ENCODE measurements at places on chromosomes 1 and 21.

GRCh38 chr1:91891969-91892368 lies 6.0 kb upstream of the TGFBR3 start:
- DNase-seq: no peak

DNA sequence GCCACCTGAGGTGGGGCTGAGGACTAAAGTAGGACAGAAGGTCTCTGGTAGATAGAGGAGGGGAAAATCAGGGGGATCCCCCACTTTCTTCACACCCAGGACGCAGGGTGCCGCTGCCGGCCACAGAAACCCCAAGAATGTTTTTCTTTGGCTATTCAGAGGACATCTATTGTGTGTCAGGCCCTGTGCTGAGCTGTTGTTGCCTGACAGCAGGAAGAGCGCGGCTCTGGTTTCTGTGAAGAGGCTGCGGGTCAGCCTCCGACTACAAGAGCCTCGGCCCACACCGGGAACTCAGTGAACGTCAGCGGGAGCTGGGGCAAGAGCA lies 407 bp upstream of the PIGV start:
- no peak for DNase-seq

DNA sequence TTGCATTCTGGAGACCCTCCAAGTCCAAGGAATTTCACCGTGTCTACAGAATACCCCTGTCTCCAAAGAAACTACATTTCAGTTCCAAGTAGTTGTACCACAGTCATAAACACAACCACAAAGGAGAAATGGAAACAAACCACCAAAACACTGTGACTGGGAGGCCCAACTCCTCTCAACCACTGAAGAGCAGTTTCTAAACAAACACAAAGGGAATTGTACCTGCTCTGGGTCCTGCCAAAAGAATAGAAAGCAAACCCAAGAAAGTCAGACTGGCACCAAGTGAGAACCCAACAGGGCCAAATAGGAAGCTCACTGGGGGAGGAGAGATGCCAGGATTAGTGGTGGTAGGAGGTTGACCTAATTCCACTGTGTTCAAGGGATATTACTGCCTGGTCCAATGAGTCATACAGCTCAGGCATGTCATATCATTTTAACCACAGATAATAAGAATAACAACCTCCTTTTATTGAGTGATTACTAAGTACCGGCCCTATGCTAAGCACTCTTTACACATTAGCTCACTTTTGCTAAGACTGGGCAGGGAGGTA lies 123.9 kb upstream of the PPP2R5A start:
- DNase-seq: no peak

GRCh38 chr1:20732071-20732587 lies 374 bp downstream of the SH2D5 start:
- no peak for DNase-seq

GRCh38 chr1:62462370-62462769 lies 25.5 kb downstream of the USP1 start:
- no peak for DNase-seq

- no peak for DNase-seq
These were observed 72.5 kb downstream of the PLPPR5 start for GRCh38 chr1:98932184-98932583.

DNA sequence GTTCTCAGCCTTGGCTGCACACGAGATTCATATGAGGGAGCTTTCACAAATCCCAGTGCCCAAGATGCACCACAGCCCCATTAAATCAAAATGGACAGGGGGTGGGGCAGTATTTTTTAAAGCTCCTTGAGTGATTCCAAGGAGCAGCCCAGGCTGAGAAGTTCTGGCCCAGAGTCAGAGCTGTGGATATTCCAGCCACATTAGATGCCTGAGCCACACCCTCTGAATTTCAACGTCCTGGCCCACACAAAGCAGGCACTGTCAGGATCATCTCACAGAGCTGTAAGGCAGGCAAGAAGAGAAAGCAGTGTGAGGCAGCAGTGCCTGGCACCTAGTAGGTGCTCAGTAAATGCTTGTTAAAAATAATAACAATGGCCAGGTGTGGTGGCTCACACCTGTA lies 37.4 kb downstream of the PAX7 start:
- no peak for DNase-seq

- DNase-seq: no peak
These were observed 14.3 kb upstream of the LRP8 start for GRCh38 chr1:53341961-53342707.

DNA sequence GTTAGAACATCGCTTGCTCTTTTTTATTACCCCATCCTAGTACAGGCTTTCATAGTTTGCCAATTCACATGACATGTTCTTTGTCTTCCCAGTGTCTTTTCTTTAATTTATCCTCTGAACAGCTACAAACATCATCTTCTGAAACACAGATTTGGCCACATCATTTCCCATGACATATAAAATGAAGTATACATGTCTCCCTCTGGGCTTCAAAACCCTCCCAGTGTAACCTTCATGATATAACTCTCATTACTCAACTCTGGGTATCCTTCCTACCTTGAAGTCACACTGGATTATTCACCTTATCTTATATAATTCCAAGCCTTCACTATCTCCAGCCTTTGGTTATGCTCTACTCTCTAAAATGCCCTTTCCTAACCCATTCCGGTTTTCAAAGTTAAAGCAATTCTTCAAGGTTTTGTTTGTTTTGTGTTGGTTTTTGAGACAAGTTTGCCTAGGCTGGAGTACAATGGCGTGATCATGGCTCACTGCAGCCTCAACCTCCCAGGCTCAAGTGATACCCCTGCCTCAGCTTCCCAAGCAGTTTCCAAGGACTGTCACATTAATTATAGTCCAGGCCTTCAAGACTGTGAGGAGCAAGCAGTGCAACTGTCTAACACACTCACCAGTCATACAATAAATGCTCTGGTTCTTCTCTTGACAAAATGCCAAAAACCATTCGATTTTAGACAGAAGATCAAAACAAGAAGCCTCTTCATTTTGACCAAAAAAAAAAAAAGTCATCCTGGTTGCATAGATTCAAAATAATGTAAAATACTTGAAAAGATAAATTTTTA lies 5.8 kb downstream of the RGS1 start:
- no peak for DNase-seq

DNA sequence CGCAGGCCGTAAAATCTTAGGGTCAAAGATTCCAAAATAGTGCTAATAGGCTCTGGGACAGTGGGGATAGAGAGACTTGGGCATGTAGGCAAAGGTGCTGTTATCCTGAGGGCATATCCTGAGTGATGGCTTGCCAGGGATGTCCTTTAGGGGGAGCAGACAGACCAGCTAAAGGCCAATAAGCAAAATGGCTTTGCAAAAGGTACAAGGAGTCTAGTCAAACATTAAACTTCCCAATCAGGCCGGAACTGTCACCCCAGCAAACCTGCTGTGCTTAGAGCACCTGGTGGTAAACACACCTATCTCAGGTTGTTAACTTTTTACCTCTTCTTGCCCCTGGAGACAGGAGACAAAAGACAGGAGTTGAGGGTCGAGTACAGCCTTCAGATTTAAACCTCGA lies 49.1 kb downstream of the TRABD2B start:
- no peak for DNase-seq

DNA sequence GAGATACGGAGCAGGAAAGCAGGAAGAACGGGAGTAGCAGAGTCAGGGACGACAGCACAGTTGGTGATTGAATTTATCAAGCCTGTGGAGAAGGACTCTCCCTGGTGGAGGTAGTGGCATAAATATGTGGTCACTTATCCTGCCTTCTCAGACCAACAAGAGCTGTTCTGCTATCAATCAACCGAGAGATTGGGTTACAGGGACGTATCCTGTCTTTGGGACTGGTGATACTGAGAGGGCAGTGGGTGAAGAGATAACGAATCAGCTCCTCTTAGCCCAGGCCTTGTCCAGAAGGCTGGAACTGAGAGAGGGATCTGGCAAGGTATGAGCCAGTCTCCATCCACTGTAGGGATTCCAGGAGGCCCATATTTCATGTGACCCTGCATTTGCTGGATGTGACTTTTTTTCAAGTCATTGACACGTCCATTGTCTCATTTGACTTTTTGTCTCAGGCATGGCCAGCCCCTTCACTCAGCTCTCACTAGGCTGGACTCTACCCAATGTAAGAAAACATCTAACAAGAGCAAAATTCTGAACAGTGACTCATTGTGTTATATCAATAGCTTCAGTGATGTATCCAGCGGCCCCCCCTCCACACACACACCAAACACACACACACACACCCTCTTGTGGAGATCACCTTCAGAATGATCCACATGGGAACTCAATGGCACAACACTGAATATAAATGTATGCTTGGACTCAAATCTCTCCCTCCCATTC lies 11.3 kb downstream of the C1orf116 start:
- DNase-seq: no peak

DNA sequence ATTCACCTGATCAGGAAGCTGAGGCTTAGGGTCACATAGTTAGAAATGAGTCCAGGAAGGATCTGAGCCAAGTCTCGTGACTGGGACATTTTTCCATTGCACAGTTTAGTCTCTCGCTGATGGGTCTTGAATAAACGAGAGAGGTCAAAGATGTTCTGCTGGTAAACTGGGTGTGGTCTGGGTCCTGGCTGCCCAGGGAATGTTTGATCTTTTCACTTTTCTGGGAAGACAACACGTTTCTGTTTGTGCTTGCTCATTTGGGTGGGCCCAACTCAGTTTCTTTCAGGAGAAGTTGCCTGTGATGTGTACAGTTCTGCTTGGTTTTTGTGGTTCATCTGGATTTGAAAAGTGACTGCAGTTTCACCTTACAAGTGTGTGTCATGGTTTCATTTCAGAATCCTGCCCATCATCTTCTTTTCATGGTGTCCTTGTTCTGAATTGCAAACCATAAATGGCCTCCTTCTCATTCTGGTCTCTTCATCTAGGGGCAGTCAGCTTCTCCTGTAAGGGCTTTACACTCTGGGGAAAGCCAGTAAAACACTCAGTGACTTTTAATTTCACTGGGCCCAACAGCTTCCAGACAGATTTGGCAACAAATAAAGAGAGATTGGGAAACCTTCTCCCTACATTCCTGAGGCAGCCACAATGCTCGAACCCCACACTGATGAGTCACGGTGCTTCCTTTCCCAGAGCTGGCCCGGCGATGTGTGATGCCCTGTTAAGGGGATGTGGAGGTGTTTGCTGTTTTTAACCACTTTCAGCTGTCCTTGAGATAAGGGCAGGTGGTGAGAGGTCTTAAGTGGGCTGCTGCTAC lies 7.2 kb upstream of the TACSTD2 start:
- DNase-seq: no peak

- DNase-seq: no peak
These were observed at the start of gene SPOCD1 for GRCh38 chr1:31815752-31816500. Gene SPOCD1, minus strand, starts transcription at chr1:31816022. Its CDS starts 689 bp downstream, at chr1:31815333.

DNA sequence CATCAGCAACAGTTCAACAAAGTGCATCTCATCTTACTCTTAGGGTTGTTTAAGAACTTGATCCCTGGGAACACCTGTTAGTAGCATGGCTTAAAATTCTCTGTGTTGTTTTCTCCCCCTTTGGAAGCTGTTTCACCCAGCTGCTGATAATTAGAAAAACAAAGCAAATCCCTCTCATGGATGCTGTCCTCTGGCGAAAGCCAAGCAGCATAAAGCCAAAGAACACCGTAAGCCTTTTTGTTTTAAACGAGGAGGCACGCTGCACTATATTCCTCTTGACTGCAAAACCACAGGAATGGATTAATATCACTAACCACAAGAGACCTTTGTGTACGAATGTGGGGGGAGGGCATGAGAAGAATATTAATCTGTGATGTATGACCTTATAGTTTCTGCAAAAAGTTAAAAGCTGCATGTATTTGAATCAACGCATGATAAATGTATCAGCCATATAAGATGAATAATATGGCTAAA lies 923.2 kb downstream of the LTN1 start:
- no peak for DNase-seq

GRCh38 chr1:63621698-63622097 lies 28.5 kb downstream of the PGM1 start:
- DNase-seq: peak; percentile 26

- DNase-seq: no peak
These were observed 36.7 kb downstream of the COL18A1 start for GRCh38 chr21:45441431-45442255.

GRCh38 chr1:57440096-57440495 lies 16.2 kb upstream of the DAB1 start:
- DNase-seq: no peak

DNA sequence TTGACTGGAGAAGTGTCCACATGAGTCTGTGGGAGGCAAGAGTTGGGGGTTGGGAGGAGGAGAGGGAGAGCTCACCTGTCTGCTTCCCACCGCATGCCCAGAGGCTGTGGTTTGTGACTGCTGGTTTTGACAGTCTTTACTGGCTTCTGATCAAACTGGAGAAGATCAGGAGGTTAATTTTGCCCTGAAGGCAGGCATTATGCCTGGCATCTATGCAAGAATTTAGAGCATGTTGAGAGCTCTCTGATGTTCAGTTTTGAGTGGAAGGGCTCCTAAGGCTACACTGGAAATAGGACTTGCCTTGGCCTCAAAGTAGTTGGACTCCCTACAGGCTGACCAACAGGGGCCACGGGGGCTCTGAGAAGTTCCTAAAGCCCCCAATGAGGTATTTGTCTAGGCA lies 101.6 kb downstream of the TLR5 start:
- no peak for DNase-seq

GRCh38 chr1:12620488-12620865 lies 2.5 kb upstream of the DHRS3 start:
- no peak for DNase-seq

DNA sequence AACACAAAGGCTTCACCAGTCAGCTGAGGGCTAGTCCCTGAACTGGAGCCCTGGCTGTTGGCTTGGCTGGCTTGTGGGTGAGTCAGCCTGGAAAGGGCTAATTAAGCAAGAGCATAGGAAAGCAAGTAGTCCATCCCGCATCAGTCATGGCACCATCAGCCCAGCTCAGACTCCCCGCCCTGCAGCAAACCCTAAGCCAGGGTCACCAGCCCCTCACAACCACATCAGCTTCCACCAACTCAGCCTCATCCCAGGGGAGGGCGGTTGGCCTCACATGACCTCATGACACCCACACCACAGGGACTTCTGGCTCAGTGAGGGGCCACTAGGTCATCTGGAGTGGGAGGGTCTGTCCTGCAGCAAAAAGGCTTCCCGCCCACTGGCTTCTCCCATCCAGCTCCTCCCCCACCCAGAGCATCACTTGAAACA lies 7.0 kb upstream of the SPATC1L start:
- no peak for DNase-seq
